Nucleus accumbens (tissue), 56 donors: ENCODE measurements at places on chromosomes 3 and 15.

GRCh38 chr15:89690276-89691218, at the start of the genes PEX11A and WDR93:
TSS of gene PEX11A (minus strand) at chr15:89690754. CDS start at chr15:89690632, 122 bp downstream.
TSS of gene WDR93 (plus strand) at chr15:89690811. CDS start at chr15:89701747, 10,936 bp downstream.
- peak; percentile 37 for DNase-seq

DNA sequence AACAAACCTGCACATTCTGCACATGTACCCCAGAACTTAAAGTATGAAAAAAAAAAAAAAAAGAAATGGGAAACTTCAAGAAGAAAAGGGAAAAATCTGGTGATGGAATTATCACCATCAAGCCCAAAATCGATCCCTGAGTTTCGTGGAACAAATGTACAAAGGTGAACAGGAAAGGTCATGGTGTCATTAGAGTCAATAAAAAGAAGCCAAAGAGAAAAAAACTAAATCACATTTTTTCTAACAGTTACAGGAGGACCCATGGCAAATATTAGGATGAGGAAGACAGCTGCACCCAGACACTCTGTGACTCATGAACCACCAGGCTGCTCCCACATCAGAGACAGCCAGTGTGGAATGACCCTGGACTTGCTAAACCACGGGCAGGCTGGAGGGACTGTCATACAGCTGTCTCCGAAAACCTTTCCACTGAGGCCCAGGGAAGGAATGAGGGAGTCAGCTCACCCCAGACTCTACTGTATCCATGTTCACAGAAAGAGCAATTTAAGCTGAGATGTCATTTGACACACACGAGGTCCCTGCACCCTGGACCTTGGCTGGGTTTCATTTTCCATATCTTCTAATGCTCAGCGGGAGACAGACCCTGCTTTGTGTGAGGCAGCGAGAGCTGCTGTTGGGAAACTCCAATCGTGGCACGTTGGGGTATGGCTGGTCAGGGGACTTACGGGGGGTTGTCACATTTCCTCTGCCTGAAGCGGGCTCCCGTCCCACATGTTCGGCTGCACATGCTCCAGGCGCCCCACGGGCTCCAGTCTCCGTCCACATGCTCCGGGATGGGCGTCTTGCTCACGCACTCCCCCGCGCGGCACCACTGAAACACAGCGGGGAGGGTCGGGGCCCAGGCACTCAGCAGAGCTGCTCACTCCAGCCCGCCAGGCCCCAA, 210.2 kb downstream of the ADAMTS17 start:
- no peak for DNase-seq

GRCh38 chr3:46076606-46077005, 49.3 kb upstream of the XCR1 start:
- DNase-seq = no peak

GRCh38 chr15:59825901-59826300, 136.8 kb upstream of the BNIP2 start:
- no peak for DNase-seq

- DNase-seq = no peak
Measured at GRCh38 chr15:63067306-63067705, 24.8 kb downstream of the TPM1 start.

DNA sequence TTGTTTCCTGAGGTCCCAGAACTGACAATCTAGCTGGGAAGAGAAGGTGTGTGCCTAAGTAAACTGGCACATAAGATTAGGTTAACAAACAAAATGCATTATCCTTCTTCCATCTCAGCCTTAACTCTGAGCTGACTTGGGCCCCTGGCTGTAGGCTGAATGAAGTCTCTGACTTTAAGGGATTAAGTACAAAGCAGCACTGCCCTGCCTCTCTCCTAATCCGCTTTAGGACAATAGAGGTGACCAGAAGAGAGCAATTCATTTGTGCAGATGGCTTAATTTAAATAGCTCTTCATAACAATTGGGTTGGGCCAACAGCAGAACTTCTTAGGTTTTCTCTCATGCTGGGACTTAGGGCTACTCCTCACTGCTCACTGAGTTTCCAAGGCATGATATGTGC, 181.6 kb upstream of the SOX14 start:
- no peak for DNase-seq

DNA sequence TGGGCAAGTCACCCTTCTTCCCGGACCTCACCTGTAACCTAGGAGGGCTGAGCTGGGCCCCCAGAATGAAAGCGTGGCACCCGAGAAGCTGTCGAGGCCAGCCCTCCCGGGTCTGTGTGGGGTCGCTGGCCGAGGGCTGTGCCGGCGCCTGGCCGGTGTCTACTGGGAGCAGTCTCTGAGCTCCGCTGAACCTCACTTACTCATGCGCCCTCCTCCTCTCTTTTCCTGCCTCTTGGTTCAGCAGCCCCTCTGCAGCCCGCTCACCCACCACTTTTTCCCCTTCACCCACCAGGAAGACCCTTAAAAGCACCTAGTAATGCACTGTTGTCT, 419 bp downstream of the HYKK start:
- DNase-seq = no peak

- DNase-seq = no peak
Measured at GRCh38 chr3:54870423-54870822, 57.4 kb downstream of the LRTM1 start.

DNA sequence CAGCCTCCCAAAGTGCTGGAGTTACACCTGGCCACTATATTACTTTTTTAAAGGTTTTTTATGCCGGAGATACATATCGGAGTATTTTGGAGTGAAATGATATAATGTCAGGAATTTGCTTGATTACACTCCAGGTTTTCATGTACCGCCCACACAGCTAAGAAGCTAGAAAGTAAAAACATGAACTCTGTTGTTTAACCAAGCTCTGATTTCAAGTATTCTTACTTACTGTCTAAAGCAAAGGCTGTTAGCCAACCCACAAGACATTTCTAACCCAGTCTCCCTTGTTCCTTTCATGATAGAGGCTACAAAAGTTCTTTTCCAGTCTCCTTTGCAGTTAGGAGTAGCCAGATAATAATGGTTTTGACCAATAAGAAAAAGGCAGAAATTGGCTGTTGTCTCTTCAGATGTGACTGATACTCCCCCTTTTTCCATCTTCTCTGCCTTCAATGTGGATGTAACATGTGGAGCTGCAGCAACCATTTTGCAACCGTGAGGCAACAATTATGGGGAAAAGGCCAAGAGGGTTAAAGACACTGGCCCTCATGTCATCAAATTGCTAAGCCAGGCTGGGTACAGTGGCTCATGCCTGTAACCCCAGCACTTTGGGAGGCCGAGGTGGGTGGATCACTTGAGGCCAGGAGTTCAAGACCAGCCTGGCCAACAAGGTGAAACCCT, 6.1 kb upstream of the CP start:
- no peak for DNase-seq

DNA sequence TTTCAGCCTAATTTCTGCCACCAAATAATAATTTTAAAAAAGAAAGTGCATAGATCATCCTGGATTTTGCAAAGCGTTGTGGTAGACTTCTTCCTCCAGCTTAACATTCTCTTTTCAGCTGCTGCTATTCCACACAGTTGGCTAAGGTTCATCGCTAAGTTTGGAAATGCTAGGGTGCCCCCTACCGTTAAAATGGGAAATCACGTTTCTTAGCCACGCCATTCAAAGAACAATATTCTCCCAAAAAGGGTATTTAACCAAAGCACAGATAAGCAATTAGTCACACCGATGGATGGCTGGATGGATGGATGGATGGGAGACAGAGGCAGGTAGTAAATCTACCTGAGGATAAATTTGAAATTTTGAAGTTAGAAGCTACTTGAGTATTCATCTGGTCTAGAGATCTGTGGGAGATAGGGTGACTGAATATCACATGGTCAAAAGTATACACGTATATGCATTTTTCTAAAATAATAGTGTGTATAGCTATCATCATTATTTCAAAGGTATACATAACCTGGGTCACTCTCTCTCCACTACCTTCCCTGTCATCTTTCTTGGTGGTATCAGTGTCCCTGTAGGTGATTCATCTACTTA, 67.2 kb downstream of the EFHB start:
- no peak for DNase-seq
